NCI-H526 (cell line): ENCODE measurements at places on chromosomes 2 and 18.
A peak's percentile ranks its signal among the peaks of the same experiment; 100 is the strongest.

DNA sequence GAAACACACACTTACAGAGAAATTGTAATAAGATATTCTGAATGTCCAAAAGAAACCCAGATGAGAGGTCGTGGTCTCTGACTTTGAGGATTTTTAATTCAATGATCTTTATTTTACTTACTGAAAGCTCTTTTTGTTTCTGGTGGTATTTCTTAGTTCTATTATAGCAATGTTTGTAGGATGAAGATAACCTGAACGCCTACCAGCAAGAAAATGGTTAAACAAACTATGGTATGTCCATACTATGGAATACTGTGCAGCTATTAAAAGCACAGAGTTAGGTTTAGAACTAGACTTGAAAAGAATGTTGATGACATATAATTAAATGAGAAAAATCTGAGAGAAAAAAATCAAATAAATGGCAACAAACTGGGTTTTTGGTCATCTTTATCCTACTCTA lies 60.3 kb downstream of the LPIN2 start:
- DNase-seq, result no peak

DNA sequence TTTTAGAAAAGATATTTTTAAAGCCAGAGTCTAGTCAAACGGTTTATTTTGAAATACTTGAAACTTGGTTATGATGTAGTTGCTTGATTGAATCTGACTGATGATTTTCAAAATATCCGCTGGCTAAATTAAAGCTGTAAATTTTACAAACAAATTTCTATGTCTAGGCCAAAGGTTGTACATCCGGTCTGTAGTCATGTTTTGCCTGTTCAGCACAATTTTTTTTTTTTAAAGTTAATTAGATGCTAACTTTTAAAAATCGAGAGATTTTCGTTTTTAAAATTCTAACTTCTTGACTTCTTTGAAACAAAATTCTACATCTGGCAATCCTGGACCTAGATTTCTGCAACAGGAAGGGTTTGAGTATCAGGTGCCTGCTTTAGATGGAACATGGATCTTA lies 412.4 kb downstream of the TXNL1 start:
- no peak for DNase-seq

DNA sequence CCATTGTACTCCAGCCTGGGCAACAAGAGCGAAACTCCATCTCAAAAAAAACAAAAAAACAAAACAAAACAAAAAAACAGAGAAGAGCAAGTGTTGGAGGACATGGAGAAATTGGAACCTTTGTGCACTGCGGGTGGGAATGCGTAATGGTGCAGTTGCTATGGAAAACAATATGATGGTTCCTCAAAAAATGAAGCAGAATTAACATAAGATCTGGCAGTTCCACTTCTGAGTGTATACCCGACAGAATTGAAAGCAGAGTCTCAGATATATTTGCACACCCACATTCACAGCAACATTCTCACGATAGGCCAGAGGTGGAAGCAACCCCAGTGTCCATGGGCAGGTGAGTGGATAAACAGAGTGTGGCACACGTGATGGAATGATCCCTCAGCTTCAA lies 11.0 kb upstream of the RALB start:
- DNase-seq, result no peak

DNA sequence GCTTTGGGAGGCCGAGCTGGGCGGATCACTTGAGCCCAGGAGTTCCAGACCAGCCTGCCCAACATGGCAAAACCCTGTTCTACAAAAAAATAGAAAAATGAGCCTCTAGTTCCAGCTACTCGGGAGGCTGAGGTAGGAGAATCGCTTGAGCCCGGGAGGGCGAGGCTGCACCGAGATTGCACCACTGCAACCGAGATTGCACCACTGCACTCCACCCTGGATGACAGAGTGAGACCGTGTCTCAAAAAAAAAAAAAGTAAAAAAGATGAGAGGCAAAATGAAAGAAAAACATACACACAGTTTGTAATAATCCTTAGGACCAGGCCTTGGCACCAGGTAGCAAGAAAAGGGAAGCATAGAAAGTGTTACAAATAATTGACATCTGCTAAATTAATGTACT lies 22.0 kb downstream of the RBM43 start:
- DNase-seq, result no peak

DNA sequence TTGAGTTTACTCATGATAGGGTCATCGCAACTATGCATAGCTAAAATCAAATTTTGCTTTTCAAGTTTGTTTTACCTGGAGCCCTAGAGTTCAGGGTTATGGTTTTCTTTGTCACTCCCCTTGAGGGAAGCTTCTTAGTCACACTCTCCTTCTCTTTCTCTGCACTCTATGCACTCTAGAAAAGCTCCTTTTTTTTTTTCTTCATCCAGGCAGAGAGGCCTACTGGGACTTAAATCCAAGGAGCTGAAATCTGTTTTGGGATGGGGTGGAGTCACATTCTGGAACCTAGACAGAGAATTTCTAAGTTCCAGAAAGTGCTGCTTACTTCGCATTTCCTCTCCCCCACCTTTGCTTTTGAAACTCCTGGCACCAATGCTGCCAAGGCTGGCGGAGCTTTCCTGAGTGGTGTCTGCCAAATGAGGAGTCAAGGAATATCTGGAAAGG lies 19.1 kb upstream of the IL18R1 start:
- DNase-seq, result no peak

DNA sequence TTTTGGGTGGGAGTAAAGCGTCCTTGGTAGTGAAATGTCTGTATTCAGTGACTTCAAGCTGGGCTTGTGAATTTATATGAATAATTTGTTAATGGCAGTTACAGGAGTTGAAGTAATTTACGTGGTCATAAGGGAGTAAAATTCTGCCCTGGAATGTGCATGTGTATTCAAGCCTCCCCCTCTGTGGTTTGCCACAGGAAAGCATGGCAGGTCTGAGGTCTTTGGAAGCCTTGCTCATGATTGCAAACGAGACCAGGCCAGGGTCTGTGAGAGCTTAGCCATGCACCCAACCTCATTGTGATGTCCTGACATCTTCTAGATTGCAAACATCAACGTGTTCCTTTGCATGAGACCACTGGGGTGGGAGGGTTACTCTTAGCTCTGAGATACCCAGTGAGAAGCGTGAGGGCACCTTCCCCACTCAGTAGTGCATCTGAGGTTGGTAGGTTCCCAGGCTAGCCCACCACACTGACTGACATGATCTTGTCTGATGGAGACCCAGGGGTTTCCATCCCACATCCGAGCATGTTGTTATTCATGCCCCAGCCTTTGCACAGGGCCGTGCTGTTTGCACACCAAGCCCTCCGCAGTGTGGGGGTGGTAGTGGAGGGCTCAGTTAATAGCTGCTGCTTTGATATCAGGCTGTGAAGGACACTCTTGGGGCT lies 216.5 kb downstream of the KLHL29 start:
- no peak for DNase-seq

DNA sequence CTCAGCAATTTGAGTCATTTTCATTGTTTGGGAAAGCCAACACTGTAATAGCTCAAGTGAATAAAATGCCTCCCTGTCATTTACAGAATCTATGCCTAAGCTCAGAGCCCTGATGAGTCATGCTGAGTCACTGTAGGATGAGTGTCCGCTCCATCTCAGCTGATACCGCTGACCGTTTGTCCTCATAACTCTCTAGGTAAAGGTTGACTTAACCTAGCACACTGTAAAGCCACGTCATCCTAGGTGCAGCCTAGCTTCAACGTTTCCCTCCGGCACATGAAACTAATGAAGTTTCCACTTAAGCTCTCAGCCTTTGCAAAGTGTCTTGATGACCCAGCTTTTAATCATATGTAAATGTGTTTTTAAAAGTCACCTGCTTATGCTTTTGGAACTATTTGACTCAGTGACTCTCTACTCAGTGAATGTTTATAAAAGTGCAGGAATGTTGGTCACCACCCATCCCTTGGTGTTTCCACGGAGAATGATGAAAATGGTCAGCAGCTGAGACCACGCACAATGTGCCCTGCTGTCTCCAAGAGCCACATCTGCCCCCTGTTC lies 154.0 kb downstream of the PMAIP1 start:
- DNase-seq, result no peak

DNA sequence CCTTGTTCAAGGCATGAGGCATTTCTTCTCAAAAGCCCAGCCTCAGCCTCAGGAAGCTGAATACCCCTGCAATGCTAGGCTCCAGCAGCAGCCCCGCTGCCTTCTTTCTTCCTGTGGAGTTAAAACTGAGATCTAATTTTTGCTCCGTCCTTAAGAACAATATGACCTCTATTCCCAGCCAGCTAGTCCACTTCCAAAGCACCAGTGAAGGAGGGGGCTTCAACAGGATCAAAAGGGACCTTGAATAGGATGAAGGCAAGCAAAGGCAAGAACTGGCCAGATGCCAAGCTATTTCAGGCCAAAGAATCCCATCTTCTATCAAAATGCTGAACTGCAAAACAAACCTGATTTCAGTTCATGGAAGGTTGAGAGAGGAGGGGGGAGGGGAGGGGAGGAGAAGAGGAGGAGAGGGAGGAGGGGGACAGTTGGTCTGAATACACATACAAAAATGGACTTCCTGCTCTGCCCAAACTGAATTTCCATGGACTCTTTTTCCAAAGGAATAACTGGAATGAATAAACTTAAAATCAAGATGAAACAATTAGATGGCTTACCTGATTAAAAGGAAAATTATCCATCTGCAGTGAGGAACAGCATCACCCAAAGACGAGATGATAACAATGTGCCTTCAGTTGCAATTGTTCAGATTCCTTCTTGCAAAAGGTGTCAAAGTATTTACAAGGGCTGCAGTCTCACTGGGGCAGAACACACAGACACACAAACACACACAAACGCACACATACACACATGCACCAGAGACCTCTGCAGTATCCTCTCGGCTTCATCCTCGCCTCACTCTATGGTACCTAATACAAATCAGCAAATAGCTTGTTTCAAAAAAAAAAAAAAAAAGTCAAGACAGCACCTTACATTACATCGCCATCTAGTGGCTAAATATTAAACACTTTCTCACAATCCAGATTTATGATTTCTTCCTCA lies at the start of gene SCN1A:
Gene SCN1A, minus strand, starts transcription at position 804 of the 939 bp plus-strand sequence. CDS start 54,399 bp downstream, outside the sequence.
- DNase-seq, result peak; percentile 78

DNA sequence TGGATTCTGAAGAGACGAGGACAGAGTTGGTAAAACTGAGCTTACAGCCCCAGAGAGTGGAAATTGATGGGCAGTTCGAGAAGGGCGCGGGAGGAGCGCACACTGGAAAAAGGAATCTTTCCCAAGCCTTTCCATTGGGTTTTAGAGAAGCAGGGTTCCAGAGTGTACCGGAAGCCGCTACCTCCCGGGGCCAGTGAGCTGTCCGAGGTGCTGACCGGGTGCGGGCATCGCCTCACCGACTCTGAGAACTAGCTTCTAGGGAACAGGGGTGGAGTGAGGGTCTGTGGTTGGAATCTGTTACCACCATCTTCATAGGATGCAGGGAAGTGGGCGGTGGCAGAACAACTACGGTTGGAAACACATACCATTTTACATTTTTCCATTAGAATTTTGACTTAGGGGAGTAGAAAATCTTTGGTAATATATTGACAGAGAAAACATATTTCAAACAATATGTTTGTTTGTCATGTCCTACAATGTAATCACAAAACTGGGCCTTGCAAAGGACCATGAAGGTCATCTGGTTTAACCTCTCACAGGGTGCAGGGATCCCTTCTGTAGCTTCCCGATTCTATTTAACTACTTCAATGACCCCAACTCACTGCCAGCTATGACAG lies 724 bp downstream of the NMS start:
- no peak for DNase-seq

- no peak for DNase-seq
Observed at GRCh38 chr18:23036660-23037201, 98.6 kb upstream of the CABLES1 start.

DNA sequence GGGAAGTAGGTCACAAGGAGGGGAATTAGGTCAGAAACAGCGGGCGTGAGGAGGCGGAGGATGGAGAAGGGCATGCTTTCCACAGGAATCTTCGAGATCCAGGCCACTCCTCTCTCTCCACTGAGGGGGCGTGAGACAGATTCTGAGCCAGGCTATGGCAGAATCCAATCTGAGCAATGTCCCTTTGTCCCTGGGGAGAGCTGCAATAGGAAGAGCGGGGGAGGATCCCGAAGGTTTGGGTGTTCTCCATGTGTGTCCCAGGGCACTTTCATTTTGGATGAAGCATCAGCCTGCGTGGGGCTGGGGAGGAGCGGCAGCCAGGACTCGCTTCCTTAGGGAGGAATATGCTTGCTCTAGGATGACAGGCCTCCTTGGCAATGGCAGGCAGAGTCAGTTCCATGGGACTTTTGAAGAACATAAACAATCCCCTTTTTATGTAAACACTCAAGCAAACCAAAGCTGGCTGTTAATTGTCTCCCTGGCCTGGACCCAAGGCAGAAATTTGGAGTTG lies 84.0 kb downstream of the LIPG start:
- DNase-seq, result no peak

DNA sequence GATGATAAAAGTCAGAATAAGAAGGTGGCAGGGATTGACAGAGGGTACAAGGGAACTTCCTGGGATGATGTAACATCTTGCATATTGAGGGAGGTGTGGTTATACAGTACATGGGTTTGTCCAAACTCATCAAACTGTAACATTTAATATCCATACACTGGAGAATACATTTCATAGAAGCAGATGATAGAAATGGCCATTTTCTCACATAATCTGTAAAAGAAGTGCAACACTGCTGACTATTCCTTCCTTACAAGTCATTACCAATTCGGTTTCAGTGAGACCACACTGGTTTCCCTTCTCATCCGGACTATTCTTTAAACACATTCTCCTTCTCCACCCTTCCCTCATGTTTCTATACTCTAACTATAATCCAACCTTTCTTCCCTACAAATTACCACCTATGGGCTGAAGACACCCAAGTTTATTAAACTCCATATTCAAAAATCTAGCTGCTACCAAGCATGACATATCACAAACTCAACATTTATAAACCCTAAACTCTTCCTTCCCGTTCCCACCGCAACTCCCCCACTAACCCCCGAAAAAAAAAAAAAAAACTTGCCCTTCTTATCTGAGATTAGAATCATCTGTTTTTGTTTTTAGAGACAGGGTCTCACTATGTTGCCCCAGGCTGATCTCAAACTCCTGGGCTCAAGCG lies 1.6 kb downstream of the COX7A2L start:
- DNase-seq, result no peak

DNA sequence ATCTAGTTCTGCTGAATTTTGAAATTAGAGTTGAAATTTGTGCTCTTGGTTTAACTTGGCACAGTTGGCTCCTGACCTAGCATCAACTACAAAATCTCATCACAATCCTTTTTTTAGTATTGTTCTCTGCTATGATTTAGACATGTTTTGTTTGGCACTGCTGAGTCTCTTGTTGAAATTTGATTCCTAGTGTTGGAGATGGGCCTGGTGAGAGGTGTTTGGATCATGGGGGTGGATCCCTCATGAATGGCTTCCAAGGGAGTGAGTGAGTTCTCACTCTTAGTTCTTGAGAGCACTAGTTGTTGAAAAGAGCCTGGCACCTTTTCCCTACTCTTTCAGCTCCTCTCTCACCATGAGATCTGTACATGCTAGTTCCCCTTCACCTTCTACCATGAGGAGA lies 605.6 kb upstream of the SLC39A10 start:
- no peak for DNase-seq

DNA sequence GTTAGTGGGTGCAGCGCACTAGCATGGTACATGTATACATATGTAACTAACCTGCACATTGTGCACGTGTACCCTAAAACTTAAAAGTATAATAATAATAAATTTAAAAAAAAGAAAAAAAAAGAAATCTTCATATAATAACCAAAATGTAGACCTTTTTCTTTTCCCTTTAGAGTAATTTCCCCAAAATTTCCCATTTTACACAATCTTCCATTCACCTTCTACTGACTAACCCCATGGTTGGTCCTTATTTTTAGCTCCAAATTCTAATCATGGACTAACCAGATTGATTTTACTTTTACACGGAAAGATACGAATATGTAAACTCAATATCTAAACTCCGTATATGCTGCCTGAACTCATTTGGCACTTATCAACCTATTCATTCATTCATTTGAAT lies 7.7 kb downstream of the KCTD18 start:
- DNase-seq, result no peak

- DNase-seq, result no peak
Observed at GRCh38 chr18:36153203-36153602, 23.5 kb downstream of the ELP2 start.
